Activated CD8-positive, alpha-beta memory T cell treated with anti-CD3 and anti-CD28 coated beads, Interleukin-2, amount 10 ng/mL, durations not matched to agents 7 days and 5 days (primary cell): ENCODE measurements at places on chromosomes 16 and 17. TPM values are rescaled to one million over a fixed set of nuclear protein-coding genes. Genes with fewer than 3 reads are reported as not detected.

- DNase-seq = peak; percentile 84
These were observed 727 bp downstream of the CORO7 start for GRCh38 chr16:4415538-4416199.

PLCG2 gene
- total RNA-seq = 80.2 TPM

DNA sequence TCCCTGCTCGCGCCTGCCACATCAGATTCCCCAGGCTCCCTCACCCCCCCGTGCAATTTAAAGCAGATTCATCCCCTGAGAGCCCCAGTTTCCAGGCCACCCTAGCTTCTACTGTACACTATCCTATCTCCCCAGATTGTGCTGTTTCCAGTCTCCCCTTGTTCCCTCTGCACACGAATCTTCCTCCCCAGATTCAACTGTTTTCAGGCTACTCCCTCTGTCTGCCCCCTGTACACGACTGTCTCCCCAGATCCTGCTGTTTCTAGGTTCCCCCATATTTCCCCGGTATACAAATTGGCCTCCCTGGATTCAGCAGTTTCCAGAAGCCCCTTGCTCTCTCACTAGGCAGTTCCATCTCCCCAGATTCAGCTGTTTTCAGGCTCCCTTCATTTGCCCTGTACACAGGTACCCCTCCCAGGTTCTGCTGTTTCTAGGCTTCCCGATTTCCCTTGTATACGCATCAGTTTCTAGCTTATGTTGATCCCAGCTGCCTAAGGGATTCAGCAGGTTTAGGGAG, 22.9 kb downstream of the COPZ2 start:
- DNase-seq = no peak

TMEM235 gene
- not detected for total RNA-seq

- DNase-seq = no peak
These were observed 36.1 kb downstream of the GOSR1 start for GRCh38 chr17:30513346-30513745.

- DNase-seq = no peak
These were observed 623.2 kb downstream of the CDH8 start for GRCh38 chr16:61413021-61413420.

- DNase-seq = no peak
These were observed 12.9 kb downstream of the TMEM98 start for GRCh38 chr17:32940706-32941390.

GRCh38 chr17:6011206-6011605, 59.0 kb upstream of the WSCD1 start:
- DNase-seq = no peak

DNA sequence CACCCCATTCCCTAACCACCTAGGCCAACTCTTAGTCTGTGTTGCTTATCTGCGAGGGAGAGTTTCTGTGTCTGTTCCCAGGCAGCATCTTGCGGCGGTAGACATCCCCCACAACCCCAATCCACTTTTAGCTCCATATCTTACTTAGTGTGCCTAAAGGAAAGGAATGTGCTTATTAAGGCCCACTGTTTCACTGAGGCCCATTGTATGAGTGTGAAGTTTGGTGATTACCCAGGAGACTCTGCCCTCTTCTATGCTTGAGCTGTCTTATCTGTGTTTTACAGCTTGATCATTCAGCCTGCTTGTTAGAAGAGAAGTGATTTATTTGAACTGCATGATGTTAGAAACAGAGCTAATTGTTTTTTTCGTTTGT, 10.3 kb upstream of the MLYCD start:
- no peak for DNase-seq

- peak; percentile 68 for DNase-seq
These were observed 27.5 kb upstream of the PIK3R6 start for GRCh38 chr17:8894673-8895578.

DNA sequence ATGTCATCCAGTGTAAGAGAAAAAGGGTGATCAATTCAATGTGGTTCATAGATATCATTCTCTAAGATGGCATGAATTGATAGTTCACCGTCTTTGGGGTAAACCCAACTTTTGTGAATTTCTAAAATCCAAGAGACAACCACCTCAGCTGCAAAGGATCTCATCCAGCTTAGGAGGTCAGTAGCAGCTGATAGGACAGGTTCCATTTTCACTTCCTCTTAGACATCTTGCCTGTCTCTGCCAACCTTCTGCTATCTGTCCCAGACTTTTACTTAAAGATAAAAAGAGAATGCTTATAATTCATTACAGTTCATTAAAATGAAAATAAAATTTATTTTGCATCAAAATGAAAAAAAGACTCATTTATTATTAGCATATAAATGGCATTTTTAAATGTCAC, 468.2 kb downstream of the XYLT1 start:
- DNase-seq = no peak

SEPHS2 gene
- 92.9 TPM for total RNA-seq

DNA sequence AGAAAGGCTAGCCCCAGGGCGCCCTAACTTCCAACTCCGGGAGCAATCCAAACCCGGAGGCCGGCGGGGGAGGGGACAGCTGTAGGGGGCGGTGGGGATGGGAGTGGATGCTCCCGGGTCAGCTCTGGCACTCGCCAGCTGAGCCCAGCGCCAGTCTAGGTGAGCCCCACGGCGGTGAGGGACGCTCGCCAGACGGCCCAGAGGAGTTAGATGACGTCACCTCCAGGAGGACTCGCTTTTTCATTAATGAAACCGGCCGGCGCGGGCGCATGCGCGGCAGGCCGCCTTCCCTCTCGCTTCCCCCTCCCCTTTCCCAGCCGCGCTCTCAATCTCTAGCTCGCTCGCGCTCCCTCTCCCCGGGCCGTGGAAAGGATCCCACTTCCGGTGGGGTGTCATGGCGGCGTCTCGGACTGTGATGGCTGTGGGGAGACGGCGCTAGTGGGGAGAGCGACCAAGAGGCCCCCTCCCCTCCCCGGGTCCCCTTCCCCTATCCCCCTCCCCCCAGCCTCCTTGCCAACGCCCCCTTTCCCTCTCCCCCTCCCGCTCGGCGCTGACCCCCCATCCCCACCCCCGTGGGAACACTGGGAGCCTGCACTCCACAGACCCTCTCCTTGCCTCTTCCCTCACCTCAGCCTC, at the start of gene NF1:
Gene NF1, plus strand, starts transcription at position 378 of the 636 bp plus-strand sequence. CDS start 333 bp downstream, outside the sequence.
- DNase-seq = peak; percentile 93

GRCh38 chr16:65281586-65281985, 159.7 kb upstream of the CDH11 start:
- DNase-seq = no peak

DNA sequence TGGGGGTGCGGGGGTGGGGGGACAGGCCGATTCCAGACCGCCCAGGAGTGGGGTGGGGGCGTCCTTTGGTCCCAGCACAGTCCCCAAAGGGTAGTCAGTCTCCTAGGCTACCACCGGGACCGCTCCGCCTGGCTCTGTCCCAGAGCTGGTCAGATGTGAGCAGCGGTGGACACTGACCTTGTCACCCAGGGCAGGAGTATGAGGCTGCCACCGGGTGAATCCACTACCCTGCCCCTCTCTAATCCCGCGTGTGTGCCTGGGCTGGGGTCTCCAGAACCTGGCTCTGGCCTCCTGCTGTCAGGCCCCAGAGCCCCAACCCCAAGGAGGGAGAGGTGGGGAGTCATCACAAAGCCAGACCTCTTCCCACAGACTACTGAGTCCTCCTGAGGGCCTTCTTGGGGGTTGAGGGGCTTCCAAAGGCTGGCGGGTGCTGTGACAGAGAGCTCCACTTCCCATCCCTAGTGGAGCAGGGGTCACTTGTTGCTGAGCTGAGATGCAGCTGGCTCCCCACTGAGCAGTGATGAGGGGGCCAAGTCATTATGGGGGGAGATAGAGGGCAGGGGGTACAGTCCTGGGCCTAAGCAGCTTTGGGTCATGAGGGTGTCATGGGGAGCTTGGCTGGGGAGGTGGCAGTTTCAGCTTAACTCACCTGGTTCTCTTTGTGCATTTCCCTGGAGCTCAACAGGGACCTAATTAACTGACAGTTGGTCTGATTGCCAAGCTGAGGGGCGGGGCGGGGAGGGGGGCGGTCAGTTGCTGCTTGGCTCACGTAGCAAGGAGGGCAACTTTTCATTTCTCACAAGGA, 1.2 kb downstream of the PPP1R1B start:
- no peak for DNase-seq

CCDC40 gene
- total RNA-seq = 0.84 TPM

GRCh38 chr17:42182927-42183734, 2.1 kb downstream of the HCRT start:
- DNase-seq = no peak

DNA sequence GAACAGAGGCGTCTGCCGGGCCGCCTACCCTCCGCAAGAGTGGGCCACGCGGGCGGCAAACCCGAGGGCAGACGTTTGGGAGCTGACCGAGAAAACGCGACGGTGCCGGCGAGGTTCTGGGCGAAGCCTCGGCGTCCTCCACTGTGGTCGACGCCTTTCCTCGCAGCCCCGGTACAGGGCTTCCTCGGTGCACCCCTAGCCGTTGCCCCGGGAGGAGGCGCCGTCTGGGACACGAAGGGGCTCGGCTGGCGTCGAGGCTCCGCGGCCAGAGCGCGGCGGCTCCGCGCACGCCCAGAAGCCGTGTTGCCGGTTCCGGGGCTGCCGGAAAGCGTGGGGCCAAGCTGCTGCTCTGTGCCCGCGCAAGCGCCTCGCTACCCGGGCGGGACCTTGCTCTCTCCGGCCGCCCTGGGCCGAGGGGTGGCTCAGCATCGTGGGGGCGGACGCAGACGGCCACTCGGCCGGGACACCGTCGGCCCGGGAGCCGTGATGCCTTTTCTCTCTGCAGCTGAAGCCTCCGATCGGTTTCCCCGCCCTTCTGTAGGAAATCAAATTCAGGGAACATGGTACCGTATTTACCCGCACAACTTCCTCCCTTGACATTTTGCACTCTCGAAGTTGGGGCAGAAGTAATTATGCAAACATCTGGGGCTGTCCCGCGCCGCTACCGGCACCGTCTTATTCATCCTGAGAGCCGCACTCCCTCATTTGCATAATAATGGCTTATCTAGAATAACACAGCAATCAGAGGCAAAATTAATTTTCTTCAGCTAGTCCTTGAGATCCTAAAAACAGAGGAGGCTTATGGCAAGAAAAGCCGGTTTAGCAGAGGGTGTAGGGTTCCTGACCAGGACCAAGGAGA, 7.3 kb upstream of the CBX8 start:
- DNase-seq = peak; percentile 84

GRCh38 chr17:29279397-29280070, 14.4 kb downstream of the NUFIP2 start:
- no peak for DNase-seq

FSCN2 gene
- 0.41 TPM for total RNA-seq
